ENCODE measurements at places on chromosomes 3 and 15.

DNA sequence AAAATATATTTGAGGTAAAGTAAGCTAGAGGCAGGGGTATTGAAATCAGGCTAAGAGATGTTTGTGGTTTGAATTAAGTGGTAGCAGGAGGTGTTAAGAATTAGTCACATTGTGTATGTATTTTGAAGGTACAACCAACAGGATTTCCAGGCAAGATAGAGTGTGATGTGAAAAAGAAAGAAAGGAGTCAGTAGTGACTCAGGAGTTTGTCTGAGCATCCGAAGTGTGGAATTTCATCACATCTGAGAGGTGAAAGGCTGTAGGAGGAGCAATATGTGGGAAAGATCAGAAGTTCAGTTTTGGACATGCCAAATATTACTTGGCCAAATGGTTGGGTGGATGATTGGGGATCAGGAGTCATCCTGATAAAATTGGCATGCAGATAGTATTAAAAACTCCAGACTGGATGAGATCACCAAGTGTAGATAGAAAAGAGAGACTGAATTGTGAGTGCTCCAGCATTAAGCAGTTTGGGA lies 32.1 kb upstream of the EBLN2 start:
- DNase-seq: no peak

GRCh38 chr3:63753567-63753966 lies 65.5 kb upstream of the C3orf49 start:
- DNase-seq: no peak

DNA sequence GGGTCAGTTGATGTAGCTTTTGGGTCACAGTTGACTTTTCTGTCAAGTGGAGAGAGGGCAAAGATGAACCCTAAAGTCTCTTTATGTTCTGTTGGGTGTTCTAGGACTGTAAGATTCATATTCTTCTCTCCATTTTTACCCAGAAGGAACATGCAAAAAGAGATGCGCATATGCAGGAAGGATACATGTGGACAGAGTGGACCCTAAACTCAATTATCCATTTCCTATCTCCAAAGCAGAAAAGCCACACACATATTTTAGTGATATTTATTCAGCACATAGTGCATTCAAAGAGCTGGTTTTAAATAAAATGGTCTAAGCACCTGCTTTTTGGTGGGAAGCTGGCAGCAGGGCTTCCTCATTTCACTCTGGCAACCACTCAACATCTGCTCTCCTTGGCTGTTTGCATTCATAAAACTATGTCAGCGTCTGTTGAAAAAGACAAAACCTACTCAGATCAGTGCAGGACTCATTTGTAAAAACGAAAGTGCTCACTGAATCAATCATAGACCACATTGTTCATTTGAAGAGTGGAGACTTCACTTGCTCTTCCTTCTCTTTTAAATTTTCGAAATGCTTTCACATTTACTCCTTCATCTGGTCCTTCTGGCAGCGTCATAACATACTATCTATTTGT lies 96.6 kb downstream of the SEMA6D start:
- no peak for DNase-seq

DNA sequence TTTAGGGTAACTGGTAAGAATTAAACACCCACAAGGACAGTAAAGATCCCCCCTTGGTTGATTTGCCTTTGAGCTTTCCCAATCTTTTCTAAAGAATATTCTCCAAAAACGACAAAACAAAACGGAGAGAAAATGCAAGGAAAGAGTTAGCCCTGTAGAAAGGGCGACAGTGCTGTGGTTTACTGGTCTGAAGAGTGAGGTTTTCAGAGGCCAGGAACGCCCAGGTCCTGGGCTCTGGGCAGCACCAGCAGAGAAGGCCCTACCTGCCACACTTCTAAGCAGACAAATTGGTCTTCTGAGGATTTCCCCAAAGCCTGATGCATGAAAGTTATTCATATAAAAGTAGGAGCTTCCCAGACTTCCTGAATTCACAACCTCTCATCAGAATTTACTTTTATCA lies 119.3 kb downstream of the KCNMB2 start:
- no peak for DNase-seq

DNA sequence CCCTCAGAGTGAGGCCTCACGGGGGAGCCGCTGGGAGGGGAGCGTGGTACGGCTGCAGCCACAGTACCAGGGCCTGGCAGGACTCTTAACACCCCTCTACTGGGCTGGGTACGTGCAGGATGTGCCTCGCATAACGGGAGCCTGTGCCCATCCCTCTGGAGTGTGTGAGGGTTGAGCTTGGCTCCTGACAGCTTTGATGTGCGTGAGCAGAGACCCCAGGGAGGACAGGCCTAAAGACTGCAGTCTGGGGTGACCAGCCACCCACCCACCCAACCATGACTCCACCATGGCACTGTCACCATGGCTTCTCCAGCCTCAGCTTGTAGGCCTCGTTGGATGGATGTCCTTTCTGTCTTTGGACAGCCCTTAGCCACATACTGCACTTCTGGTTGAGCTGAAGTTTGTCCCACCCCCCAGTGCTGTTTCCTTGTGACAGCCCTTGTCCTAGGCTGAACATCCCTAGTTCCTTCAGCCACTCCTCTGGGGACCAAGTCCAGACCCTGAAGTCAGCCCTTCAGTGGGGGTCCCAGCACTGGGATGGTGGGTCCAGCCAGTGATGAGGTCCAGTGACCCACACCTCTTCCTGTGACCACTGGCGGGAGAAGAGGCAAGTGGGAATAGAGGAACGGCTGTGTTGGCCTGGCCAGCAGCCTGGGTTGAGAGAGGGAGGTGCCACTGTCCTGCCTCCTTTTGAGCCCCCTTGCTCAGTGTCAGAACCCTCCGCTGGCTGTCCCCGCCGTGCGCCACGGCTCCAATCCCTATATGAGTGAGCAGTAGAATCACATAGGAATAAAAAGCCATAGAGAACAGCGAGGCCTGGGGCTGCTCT lies 6.1 kb downstream of the GLYCTK start:
- DNase-seq: no peak

DNA sequence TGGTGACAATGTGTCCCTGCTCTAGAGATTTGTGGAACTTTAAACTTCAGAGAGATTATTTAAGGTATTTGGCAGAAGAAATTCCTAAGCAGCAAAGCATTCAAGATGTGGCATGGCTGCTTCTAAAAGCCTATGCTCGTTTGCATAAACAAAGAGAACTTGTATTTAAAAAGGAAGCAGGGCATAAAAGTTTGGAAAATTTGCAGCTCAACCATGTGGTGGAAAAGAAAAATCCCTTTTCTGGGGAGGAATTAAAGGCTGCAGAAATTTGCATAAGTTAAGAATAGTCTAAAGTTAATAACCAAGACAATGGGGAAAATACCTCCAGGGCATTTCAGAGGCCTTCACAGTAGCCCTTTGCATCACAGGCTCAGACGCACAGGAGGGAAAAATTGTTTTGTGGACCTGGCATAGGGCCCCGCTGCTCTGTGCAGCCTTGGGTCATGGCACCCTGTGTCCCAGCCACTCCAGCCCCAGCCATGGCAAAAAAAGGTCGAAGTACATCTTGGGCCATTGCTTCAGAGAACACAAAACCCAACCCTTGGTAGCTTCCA lies 1109.1 kb downstream of the OTOL1 start:
- DNase-seq: no peak

DNA sequence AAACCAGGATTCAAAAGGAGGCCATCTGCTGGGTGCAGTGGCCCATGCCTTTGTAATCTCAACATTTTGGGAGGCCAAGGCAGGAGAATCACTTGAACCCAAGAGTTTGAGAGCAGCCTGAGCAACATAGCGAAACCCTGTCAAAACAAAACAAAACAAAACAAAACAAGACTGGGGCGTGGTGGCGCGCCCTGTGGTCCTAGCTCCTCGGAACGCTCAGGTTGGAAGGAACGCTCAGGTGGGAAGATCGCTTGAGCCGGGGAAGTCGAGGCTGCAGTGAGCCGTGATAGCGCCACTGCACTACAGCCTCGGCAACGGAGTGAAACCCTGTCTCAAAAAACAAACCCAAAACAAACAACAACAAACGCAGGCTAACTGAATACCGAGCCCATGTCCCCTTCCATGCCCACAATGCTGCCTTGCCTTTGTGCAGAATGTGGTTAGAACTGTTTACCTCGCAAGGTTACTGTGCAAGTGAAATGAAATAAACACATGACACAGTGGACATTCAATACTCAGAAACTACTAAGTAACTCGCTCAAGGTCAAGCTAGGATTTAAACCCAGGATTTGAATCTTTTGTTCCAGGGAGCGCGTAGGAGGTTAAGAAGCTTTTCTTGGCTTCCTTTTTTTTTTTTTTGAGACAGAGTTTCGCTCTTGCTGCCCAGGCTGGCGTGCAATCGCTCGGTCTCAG lies 766 bp upstream of the EMC4 start:
- no peak for DNase-seq

DNA sequence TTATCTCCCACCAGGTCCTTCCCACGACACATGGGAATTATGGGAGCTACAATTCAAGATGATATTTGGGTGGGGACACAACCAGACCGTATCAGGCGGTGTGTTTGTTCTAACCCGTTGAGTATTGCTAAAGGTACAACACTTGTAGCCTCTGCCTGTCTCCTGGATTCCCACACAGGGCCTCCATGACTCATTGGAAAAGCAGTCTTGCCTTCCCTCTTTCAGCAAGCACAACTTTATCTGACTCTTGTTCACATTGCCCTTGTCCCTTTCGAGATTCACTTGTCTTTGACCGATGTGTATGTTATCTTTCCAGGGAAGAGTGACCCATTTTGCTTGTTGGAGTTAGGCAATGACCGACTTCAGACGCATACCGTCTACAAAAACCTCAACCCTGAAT lies 152.3 kb downstream of the MCTP2 start:
- no peak for DNase-seq

DNA sequence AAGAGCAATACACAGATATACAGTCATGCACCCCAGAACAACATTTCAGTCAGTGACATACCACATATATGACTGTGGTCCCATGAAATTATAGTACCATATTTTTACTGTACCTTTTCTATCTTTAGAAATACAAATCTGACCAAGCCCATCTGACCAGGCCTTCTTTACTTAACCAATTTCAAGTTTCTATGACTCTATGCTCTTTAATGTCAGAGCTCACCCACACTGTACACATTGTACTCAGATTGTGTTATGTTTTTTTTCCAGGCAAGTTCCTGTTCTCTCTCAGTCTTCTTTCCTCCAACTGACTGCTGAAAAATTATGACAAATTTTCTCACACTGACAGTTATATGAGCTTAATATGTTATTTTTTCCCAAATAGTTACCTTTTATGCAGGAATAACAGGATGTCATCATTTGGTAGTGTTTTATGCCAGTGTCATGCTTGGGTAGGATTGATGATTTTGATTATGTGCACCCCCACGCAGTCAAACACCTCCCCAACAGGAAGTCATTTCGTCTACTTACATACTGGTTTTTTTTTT lies 8.0 kb upstream of the CBLB start:
- no peak for DNase-seq

- DNase-seq: no peak
These were observed 60.0 kb downstream of the AKAP13 start for GRCh38 chr15:85440451-85440850.

DNA sequence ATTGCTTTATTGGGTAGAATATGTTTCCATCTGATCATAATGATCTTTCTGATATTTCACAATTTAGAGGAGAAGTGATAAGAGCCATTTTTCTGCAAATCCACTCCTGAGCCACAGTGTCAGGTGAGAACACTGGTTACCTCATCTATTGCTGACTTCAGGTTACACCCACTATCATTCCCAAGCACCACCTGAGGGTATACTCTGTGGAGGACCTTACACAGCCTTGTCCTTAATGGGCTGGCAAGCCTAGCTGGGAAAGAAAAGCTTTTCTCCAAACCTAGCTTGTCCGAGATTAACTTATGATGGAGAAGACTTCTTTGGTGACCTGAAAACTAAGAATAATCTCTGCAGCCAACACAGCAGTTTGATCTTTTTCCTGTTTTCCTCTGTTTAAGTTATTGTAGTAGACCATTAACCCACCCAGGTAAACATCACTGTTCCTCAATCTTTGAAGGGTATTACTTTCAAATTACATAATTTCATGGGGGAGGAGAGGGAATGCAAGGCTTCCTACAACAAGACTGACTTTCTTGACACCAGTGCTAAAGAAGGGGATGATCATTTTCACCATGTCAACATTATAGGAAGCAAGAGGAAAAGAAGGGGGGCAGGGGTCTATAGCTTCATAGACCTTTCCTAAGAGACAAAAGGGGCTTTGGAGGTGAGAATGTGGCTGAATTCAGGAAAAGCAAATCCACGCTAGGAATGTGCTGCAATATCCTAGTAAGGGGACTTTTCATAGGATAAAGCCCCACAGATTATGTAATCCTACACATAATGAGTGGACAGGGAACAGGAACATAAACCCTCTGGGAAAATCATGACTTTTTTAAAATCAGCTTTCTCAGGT lies 1.7 kb downstream of the NCEH1 start:
- no peak for DNase-seq

DNA sequence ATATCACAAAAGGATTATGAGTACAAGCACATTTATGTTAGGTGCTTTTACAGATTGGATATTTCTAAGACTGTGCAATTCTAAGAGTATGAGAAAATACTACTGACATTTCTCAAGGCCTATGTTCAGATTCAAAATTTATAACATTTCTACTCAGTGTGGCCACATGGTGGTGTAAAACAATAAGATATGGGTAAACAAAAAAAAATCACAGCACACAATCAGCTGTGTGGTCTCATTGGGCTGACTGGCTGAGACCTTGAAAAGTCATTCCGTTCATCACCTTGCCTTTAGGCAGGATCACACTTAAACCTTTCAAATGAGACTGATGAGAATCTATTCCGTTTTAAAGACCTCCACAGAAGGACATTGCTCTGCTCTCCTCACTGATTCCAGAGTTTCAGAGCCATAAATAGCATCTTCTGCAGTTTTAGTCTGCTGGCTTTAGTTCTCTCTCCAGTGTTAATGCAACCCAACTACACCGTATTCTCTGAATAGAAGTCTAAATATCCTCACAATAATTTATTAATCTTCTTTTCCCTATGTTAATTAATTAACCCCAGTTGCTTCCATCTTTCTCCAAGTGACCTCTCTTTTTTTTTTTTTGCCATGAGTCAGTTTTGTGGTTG lies 158.2 kb downstream of the SPATA16 start:
- no peak for DNase-seq

- DNase-seq: no peak
These were observed 118.3 kb downstream of the OSBPL10 start for GRCh38 chr3:31862666-31863279.

- DNase-seq: no peak
These were observed 332.3 kb upstream of the CNTN4 start for GRCh38 chr3:1766384-1766783.

DNA sequence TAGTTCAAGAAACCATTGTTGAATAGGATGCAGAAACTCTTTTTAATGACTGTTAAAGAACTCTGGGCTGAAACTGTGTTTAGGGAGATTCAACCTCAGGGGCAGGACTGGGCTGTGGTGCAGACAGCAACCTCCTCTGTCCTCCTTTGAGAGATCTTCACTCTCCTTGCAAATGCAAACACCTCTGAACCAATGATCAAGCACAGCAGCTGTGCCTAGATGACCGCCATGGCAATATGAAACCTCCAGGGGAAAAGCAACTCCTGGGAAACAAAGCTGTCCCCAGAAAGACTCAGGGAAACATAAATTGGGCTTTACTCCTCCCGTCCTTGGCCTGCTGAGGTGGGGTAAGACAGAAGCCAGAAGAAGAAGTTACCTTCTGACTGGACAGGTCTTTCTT lies 52.6 kb downstream of the TBC1D2B start:
- no peak for DNase-seq

Measured in activated CD4-positive, CD25-positive, alpha-beta regulatory T cell treated with anti-CD3 and anti-CD28 coated beads, Interleukin-2, amount 50 U/mL, for 72 hours (primary cell).